Brain (organoid and tissue), 16 donors: ENCODE measurements at places on chromosomes 1 and 21.

- no peak for DNase-seq
Measured at GRCh38 chr1:72649211-72649888, 367.0 kb upstream of the NEGR1 start.

DNA sequence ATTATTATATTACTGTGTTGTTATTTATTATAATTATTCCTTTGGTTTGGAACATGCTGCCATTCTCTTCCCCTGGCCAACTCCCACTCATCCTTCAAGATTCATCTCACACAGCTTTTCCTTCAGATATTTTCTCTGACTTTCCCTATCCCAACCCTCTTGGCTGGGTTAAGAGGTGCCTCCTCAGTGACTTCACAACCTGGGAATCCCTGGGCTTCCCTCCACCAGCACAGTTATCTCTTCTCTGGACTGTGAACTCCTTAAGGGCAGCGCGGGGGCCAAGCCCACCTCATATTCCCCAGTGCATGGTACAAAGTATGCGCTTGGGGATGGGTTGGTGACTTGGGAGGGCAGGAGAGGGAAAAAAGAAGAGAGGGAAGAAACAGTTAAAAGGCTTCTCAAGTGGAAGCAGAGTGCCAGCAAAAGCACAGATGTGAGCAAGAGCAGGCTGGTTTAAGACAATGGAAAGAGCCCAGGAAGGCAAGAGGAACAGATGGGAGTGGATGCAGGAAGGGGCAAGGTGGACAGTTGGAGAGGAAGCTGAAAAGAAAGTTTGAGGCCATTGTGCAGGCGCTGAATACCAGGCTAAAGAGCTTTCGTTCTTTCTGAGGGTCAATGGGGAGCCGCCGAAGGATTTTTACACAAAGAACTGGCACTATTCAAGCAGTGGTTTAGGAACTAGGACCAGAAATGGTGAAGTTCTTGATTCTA, 132.3 kb downstream of the BEND5 start:
- peak; percentile 52 for DNase-seq

DNA sequence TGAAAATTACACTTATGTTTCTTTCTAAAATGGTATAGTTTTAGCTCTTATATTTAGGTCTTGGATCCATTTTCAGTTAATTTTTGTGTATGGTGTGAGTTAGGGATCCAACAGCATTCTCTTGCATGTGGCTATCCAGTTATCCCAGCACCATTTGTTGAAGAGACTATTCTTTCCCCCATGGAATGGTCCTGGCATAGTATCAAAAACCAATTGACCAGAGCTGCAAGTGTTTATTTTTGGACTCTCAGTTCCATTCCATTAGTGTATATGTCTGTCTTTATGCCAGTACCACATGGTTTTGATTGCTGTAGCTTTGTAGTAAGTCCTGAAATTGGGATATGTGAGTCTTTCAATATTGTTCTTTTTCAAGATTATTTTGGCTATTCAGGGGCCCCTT, 14.3 kb downstream of the TTLL10 start:
- DNase-seq, result no peak

DNA sequence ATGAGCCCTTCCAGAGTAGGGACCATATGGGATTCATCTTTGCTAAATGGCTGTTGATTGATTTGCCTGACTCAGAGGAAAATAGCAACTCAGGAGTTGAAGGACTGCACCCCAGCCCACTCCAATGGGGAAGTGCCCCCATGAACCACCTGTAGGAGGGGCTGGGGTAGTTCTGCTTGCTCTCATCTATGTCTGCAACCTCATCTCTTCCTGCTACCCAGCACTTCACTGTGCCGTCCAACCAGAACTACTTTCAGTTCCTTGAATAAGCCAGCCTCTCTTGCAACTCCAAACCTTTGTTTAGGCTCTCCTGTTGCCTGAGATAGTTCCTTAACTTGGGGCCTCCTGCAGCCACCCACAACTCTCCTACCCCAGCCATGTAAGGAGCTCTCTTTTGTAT, 26.6 kb downstream of the BEND5 start:
- DNase-seq, result no peak

- no peak for DNase-seq
Measured at GRCh38 chr1:11615090-11615489, 39.1 kb downstream of the FBXO2 start.

DNA sequence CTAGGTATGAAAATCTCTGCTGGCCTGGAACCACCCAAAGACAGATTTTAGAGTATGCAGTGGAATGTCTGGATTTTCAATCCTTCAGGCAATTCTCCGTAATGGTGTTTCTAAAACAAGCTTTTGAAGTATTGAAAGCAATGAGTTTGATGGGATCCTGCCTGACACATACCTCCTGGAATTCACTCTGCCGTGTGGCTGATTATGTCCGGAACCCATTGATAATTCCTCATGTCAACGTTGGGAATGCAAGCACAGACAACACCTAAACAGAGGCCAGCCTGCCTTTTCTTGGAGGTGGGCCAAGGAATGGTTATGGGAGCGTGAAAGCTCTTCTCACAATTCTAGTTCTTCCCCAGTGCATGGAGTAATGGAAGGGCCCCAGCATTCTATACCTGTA, 168.9 kb upstream of the HMCN1 start:
- DNase-seq, result peak; percentile 21

DNA sequence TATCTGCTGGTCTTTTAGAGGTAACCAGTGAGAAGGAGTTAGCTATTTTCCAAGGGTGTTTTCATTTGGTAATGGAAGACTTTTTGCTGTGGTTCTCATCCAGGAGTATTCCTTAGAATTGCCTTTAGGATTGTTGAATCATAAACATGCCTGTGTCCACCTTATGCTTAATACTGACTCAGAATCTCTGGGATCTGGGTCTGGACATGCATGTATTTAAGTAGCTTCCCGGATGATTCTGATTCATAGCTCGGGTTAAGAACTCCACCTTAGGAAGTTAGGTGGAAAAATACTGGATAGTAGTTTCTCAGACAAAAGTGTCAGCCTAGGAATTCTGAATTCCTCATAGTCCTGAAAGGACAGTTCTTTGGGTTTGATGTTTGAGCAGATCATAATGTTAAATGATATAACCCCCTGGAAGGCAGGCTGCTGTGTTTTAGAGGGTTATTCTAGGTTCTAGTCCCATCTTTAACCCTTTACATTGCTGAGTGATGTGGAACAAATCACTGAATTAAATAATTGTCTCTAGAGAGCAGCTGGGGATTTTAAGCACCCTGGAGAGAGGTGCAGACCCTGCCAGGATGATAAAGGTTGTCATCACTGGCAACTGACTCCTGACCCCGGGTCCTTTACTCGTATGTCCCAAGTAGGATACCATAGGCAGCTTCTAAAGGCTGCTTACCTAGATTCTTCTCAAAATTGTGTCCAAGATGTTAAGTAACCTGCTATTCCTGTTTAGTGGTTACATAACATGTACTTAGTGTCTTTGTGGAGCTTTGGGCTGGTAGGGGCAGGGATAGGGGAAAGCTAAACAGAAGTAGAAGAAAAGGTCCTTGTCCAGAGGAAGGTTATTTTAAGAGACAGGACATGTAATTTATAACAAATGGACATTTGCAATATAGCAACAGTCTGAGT, 14.5 kb upstream of the C4BPB start:
- DNase-seq, result no peak

GRCh38 chr1:15500184-15501178, 23.5 kb downstream of the CASP9 start:
- no peak for DNase-seq

DNA sequence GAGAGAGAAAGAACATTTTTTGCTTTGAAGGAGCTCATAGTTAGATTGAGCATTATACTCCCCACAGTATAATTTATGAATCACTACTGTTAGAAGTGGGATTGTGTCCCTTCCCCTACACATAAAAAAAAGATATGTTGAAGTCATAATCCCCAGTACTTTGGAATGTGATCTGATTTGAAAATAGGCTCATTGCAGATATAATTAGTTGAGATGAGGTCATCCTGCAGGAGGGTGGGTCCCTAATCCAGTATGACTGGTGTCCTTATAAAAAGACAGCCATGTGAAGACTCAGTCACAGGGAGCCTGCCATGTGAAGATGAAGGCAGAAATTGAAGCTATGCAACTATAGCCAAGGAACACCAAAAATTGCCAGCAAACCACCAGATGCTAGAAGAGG, 76.4 kb downstream of the TGFB2 start:
- no peak for DNase-seq

DNA sequence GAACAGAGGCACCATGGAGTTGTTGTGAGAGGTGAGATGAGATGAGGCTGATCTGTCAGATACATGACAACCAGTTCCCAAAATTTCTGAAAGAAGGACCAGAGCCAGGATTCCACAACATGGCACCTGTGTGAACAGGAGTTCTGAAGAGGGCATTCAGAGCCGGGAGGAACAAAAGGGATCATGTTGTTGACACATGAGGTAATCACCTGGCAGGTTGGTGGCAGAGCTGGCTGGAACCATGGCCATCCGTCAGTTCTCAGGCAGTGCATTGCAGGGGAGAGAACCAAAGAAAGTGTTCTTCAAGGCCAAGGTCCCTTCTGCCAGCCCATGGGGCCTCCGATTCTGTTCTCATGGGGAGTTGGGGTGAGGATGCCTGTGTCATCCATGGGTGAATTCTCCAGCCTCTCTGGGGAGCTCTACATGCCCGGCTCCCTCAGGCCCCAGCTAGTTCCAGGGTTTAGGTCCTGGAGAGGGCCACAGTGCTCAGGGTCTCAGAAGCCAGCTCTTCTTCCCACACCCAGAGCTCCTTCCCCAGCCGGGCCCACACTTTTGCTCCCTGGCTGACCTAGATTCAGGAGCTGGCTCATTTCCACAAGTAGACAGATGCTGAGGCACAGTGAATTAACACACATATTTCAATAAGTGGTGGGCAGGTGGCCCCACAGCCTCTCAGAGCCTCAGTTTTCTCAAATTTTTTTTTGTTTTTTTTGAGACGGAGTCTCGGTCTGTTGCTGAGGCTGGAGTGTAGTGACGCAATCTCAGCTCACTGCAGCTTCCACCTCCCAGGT, 49.1 kb upstream of the CTPS1 start:
- no peak for DNase-seq

DNA sequence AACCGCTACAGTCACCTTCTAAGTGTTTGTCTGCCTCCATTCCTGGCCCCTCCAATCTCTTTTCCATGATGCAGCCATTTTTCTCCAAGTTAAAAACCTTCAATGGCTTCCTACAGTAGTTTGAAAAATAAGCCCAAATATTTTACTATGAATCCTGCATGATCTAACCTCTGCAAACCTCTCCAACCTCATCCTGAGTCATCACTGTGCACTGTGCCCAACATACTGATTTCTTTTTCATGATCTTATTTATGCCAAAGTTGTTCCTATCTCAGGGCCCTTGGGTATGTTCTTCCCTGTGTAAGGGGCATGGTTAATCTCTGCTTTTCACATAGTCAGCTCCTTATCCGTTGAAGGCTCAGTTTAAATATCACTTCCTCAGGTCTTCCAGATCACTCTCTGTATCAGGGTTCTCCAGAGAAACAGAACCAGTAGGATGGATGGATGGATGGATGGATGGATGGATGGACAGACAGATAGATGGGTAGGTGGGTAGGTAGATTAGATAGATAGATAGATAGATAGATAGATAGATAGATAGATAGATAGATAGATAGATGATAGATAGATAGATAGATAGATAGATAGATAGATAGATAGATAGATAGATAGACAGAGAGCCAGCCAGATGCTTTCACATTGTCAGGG, 18.1 kb upstream of the PTPN14 start:
- no peak for DNase-seq

- peak; percentile 46 for DNase-seq
Measured at GRCh38 chr1:156510709-156511108, 10.1 kb upstream of the MEF2D start.

DNA sequence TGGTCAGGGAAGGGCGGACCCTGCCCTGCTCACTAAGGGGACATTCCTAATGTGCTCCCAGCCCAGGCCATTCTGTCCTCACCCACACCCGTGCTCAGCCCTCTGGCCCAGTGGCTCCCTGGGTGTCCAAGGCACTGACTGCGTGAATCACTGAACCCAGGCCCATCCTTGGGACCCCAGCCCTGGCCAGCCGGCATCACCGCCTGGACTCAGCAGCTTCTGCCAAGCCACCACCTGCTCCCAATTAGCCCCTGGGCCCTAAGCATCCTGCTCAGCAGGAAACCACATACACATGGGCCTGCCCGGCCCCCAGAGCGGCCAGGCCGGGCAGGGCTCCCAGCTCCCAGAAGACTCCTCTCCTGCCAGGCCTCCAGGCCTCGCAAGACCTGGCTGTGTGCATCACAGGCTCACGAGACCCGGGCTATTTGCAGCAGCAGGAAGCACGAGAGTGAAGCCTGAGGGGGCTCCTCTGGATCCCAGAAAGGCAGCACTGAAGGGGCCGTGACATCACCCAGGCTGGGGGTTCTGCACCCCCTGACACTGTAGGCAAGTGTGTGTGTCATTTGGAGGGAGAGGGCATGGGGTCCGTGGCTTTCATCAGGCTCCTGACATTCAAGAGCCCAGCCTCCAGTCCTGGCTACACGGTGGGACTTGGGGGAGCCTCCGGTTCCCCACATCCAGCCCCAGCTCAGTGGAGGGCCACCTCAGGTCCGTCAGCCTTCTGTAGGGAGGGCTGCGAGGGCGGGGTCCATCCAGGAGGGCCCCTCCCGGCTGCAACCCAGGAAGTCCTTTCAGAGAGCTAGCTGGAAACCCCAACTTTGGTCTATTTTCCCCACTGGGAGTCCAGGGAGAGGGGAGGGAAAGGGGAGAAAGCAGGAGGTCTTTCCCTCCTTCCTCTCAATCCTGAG, 1.6 kb downstream of the MFAP2 start:
- DNase-seq, result peak; percentile 63

- DNase-seq, result no peak
Measured at GRCh38 chr1:232393444-232394146, 236.3 kb downstream of the SIPA1L2 start.

- no peak for DNase-seq
Measured at GRCh38 chr1:87778896-87779295, 450.2 kb downstream of the LMO4 start.

DNA sequence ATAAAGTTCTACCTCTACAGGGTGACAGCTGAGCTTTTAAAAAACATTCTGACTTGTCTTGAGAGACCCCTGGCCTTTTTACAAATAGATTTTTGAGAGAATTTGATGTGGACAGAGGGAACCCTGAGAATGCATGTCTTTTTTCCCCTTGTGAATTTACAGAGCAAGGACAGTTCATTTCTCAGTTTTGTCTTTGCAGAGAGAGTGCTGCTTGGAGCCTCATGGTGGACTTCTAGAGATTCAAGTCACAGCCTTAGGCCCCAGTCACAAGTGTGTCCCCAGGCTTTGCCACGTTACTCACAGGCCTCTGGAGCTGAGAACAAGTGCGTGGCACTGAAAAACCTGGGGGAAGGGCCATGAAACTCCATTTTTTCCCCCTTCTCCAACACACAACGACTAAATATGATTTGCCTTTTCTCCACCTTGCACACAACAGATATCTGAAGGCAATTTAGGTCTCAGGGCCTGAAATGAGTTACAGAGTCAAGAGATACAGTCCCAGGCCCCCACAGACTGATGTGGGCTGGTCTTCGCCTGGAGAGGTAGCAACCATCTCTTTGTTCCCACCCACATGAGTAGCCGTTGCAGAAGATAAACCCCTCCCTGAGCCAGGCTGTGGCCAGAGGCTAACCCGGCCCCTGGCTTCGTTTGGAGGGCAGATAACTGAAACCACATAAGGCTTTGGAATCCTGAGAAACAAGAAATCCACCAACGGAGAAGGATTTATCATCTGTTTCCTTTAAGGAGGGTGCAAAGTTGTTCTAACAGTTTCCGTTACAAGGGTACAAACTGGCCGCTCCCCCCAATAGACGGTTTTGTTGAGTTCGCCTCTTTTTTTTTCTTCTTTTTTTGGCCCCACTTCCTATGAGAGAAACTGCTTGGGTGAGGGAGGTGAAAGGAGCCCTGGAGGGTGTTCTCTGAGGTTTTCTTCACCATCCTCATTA, 1.0 kb upstream of the PIGV start:
- peak; percentile 52 for DNase-seq

GRCh38 chr1:22728751-22729399, 18.2 kb downstream of the EPHB2 start:
- peak; percentile 31 for DNase-seq

- DNase-seq, result no peak
Measured at GRCh38 chr1:91831132-91831930, 54.6 kb downstream of the TGFBR3 start.
